ENCODE measurements at places on chromosomes 5 and 9. TPM values are rescaled to one million over a fixed set of nuclear protein-coding genes. Genes with fewer than 3 reads are reported as not detected.

Gene BICD2
- 42.3 TPM for total RNA-seq

Gene MYMK
- not detected for total RNA-seq

Gene TXNDC8
- total RNA-seq: not detected

Gene TNC
- 194 TPM for total RNA-seq

Gene LCN12
- total RNA-seq: not detected

Data from gastroesophageal sphincter (tissue), 4 donors.